Amniotic stem cell (primary cell): ENCODE measurements at places on chromosomes 7 and 10.

DNA sequence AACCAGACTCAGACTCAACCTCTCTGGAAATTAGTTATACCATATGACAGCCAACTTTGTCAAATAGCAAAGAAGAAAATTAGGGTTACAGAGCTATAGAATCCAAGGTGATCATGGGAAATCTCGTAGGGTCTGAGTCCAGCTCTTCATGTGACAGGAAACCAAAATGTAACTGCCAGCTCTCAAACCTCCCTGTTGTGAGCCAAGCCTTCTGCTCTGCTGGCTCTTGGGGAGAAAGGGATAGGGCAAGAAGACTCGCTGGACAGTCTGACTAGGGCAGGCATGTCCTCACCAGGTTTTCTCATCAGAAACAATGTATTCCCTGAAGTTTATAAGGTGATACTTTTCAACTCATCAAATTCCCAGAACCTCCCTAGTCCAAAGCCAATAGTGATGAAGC, 63.0 kb downstream of the CDHR3 start:
- DNase-seq = no peak

DNA sequence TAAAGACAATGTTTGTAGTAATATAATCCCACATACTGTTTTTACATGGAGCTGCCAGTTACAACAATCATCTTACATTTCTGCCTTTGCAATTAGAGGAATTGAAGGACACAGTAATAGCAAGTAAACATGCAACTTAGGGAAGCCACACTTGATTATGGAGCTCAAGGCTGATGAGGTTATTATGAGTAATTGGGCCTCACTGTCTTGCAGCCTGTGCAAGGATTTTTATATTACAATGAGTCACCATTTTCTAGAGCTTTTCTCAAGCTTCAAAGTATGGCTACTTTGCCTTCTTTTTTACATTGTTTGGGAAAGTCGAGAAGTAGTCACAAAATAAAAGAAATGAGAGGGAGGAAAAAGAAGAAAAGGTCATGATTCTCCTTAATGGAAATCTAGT, 226.4 kb downstream of the KIAA1217 start:
- DNase-seq = no peak

- DNase-seq = no peak
Measured at GRCh38 chr10:132855889-132856288, 69.9 kb upstream of the NKX6-2 start.

- no peak for DNase-seq
Measured at GRCh38 chr7:120370954-120371353, 98.0 kb downstream of the KCND2 start.

GRCh38 chr7:149570784-149571183, 73.2 kb upstream of the ZNF746 start:
- no peak for DNase-seq

- no peak for DNase-seq
Measured at GRCh38 chr10:129133856-129134255, 333.2 kb upstream of the MGMT start.

GRCh38 chr10:89582022-89582421, 46.6 kb upstream of the SLC16A12 start:
- DNase-seq = no peak

GRCh38 chr10:48608279-48608681, 3.4 kb upstream of the ARHGAP22 start:
- DNase-seq = no peak

DNA sequence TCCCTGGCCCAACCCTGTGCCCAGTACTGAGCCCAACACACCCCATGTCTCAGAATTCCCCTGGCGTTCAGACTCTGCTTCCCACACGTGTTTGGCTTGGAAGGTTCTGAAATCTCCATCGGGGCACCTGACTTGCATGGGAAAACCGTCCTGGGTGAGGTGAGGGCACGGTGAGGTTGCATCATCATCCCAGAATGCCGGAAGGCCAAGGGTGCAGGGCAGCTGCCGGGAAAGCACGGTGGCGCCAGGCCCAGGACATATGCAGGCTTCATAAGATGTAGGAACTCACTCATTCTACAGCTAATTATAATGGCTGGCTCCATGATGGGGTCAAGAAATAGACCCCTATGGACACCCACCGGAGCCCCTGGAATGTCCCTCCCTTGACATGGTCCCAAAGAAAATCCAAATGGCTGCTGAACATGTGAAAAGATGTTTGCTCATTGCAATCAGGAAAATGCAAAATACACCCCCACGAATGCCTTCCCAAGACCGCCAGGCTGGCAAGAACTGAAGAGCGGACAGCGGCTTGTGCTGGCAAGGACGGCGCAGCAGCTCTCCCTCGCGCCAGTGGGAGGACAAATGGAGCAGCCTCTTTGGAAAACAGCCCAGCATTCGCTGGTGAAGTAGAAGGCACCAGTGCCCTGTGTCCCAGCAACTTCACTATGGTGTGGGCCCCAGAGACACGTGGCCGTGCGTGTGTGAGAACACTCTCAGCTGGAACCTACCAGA, 2.3 kb downstream of the KNDC1 start:
- no peak for DNase-seq

DNA sequence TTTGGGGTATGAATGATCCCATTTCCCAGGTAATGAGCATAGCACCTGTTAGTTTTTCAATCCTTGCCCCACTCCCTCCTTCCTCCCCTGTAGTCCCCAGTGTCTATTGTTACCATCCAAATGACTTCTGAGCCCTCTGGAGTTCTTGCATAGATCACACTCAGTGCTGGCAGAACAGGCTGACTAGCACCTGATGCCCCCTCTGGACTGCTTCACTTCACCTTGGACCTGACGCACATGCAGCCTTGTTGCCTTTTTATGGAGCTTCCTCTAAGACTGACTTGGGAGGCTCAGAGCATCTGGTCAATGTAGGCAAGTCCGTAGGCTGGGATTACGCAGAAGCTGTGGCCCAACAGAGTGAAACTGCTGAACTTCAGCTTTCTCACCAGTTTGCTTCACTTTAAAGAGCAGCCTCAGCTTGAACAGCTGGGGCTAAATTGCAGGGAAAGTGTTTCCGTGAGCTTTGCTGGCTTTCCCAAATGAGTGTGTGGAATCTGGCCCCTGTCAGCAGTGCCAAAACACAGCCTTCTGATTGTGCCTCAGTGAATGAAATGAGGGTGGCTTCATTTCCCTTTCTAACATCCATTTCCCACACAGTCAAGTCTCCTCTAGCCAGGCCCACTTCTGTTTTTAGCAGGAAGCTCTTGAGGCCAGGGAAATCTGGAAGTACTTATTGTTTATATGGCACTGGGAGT, 48.5 kb downstream of the NXPH1 start:
- DNase-seq = no peak
